HuH-7.5 (cell line): ENCODE measurements at places on chromosomes 5 and 9.
A peak's percentile ranks its signal among the peaks of the same experiment; 100 is the strongest.

GRCh38 chr9:15160673-15161072 lies 146.3 kb downstream of the TTC39B start:
- no peak for DNase-seq

DNA sequence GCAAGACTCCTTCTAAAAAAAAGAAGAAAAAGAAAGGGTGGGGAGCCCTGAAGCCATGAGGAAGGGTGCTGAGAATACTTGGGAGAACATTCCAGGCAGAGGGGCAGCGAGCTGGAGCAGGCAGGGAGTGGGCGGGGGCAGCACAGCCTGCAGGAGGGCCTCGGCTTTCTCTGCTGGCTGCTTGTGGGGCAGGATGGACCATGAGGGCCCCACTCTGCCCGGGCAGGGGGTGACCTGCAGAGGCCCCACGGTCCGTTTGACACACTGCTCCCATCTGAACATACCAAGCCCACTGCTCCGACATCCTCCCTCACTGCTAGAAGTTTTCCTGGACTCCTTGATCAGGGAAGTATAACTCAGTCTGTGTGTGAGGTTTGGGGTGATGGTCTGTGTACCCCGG lies 11.7 kb upstream of the NUP214 start:
- no peak for DNase-seq

DNA sequence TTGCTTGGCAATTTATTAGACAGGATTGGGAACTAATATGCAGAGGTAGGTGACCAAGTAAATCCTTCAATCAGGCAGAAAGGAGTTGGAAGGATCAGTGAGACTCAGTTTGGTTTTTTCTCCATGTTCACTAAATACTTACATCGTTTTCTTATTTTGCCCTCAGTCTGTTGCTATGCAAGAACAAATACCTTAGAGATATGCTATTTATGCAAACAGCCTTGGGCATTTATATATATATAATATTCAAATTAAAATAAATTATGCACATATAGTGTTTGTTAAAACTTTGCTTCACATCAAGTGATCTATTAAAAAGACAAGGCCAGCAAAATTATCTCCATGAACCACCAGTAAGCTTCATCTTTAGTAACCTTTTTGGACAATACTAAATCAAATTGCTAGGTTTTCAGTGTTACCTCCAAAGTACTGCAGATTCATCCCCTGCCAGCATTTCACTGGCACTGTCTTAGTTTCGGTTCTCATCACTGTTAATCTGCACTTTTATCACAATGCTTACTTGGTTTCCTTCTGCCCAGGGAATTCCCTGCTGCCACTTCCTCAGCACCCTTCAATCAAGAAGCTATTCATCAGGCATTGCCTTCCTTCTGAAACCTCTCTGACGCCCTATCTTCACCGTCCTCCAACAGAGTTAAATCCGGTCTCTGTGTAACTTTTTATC lies 26.0 kb upstream of the LIFR start:
- DNase-seq, result no peak

- no peak for DNase-seq
Measured at GRCh38 chr5:154213592-154213991, 23.1 kb downstream of the GALNT10 start.

DNA sequence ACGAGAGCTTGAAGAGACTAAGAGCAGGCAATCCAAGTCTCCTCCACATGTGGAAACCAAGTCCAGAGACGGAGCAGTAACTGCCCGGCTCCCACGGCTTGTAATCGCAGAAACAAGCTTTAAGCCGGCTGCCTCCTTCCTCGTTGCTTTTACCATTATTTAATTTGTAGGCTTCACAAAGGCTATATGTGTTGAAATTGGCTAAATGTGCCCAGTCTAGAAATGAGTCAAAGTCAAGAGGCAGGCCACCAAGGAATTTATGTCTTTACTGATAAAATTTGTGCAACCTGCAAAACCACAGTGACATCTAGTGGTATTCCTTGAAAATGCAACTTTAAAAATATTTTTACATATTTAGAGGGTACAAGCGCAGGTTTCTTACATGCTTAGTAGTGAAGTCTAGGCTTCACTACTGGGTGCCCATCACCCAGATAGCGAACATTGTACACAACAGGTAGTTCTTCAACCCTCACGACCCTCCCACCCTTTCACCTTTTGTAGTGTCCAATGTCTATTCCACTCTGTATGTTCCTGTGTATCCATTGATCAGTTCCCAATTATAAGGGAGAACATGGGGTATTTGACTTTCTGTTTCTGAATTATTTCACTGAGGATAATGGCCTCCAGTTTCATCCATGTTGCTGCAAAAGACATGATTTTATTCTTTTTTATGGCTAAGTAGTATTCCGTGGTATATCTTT lies 33.5 kb upstream of the EBF1 start:
- no peak for DNase-seq

GRCh38 chr5:54895816-54896341 lies 89.5 kb downstream of the ESM1 start:
- no peak for DNase-seq

GRCh38 chr9:81666123-81666522 lies 23.2 kb downstream of the TLE1 start:
- DNase-seq, result no peak

GRCh38 chr5:4907571-4907970 lies 232.6 kb upstream of the ADAMTS16 start:
- no peak for DNase-seq

GRCh38 chr5:96297290-96297689 lies 135.8 kb downstream of the PCSK1 start:
- no peak for DNase-seq

DNA sequence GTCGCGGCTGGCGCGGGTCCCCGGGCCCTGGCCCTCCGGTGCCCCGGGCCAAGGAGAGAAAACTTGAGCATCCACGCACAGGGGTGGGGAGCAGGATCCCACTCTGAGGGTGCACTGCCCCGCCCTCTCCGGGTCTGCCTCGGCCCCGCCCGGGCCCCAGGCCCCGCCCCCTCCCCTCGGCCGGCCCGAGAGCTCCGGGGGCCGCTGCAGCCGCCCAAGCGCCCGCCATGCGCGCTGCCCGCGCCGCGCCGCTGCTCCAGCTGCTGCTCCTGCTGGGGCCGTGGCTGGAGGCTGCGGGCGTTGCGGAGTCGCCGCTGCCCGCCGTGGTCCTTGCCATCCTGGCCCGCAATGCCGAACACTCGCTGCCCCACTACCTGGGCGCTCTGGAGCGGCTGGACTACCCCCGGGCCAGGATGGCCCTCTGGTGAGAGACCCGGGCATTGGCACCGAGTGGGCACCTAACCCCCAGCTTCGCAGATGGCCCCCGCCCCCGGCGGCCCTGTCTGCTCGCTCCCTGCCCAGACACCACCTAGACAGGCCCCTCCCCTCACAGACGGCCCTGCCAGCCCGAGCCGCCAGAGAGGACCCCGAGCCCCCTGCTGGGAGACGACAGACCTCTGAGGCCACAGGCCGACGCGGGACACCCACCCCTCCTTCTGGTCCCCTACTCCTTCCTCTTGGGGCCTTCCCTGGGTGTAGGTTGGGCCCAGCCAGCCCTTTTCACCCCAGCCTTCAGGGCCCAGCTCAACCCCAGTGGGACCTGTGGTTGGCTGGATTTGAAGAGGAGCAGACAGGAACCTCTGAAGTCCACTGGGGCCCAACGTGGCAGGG lies at the start of gene CERCAM:
TSS of gene CERCAM (plus strand) at position 207 of the 831 bp plus-strand sequence. CDS start at position 228, 21 bp downstream.
- DNase-seq, result peak; percentile 73

GRCh38 chr5:136080113-136080482 lies 51.3 kb downstream of the TGFBI start:
- DNase-seq, result no peak

DNA sequence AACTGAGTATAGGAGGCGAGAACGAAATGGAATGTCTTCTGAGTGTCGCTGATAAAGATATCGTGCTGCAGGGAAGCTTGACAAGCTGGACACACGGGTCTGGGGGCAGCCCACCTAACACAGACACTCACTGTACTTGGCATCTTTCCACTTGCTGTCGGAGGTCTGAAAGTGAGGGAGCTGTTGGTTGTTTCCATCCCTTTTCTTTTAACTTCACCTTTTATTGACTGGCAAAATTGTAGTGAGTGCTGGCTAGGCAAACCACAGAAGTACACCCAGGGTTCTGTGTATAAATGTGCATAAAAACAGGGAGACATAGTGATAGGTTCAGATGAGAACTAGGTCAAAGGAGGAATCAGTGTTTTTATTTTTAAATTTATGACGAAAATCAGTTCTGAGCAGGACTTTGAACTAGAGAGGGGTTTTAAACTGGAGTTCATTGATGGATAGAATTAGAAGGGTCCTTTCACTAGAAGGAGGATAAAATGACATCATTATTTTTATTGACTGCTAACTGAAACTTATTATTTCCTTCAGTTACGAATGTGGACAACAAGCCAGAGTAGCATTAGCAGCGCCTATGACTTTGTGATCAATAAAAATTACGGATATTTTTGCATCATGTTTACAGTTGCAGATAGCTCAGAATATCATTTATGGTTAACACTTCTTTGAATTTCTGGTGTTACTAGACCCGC lies 817 bp downstream of the GAPVD1 start:
- no peak for DNase-seq

DNA sequence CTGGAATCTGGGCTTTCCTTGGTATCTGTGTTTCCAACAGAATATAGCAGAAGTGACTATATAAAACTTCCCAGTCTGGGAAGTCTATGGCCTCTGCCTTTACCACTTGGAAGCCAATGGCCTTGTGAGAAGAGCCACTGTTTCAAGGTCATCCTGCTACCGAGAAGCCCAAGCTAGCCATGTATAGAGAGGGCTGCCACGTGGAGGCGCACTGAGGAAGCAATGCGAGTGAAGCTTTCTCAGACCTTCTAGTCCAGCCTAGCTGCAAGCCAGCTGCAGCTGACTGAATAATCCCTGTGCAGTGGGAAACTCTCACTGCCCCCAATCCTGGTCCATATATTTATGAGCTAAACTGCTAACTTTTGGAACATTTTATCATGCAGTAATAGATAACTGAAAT lies 661.8 kb upstream of the RIOK2 start:
- no peak for DNase-seq

- no peak for DNase-seq
Measured at GRCh38 chr5:75331-76320, 16.3 kb upstream of the PLEKHG4B start.

DNA sequence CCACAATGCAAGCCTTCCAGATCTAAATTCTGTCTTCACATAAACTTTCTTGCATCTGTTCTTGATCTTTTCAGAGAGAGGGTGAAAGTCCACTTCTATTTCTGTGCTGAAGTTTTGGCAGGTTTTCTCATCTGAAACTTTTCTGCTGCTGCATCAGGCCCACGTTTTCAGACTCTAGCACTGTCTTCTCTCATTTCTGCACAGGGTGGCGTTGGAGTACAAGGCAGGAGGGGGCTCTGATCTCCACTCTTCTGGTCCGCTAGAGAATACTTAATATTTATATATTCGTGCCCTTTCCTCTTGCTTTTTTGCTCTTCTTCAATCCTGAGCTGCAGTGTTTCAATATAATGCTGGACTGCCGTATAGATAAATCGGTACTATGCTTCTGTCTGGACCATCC lies 204.0 kb upstream of the PRDM9 start:
- DNase-seq, result no peak

GRCh38 chr9:137193771-137194170 lies 5.3 kb downstream of the SSNA1 start:
- DNase-seq, result no peak

- no peak for DNase-seq
Measured at GRCh38 chr9:120264528-120264927, 315.4 kb downstream of the CDK5RAP2 start.

DNA sequence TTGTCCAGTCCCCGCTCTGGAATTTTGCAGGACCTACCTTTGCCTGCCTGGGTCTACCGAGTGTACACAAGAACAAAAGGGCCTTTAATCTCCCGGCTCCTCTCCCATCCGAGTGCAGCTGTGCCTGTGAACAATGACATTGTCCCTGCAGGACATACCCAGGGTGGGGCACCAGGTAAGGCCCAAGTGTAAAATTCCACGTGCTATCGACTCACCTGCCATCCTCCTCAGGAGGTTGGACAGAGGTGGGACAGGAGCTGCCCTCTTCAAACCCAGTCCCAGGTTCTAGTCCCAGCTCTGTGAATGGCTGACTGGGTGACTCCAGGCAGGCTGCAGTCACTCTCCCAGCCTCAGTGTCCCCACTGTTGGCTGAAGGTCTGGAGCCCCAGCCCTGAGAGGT lies 159.6 kb upstream of the ALDH1B1 start:
- no peak for DNase-seq

GRCh38 chr9:101639311-101639710 lies 44.5 kb upstream of the PPP3R2 start:
- DNase-seq, result no peak

GRCh38 chr9:84447305-84447704 lies 106.7 kb upstream of the SLC28A3 start:
- DNase-seq, result no peak

DNA sequence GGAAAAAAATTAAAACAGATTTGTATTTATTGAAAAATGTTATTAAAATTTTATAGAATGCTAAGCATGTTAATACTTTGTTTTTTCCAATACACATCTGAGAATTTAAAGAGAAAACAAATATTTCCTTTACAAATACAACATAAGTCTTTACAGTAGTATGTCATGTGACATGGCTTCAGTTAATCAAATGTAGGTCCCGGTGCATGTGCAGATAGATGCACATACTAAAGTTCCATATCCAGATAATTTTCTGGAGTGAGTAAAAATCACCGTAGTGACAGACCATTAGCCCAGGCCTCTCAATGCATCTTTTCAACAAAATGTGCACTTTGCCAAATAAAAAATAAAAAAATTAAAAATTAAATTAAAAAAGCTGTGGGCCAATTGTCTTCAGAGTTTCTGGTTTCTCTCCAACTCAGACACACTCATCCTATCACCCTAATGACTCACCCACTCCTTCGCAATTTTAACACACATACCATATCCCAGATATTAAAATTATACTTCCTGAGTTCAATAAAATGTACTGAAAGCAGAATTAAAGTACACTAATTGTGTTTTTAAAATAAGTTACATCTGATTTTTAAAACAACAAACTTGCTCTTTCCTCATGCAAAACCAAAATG lies 508.1 kb downstream of the NR2F1-AS1 start:
- no peak for DNase-seq

- DNase-seq, result no peak
Measured at GRCh38 chr5:151047814-151048425, 27.5 kb downstream of the GPX3 start.

GRCh38 chr9:106600955-106601560 lies 261.9 kb upstream of the ZNF462 start:
- no peak for DNase-seq

DNA sequence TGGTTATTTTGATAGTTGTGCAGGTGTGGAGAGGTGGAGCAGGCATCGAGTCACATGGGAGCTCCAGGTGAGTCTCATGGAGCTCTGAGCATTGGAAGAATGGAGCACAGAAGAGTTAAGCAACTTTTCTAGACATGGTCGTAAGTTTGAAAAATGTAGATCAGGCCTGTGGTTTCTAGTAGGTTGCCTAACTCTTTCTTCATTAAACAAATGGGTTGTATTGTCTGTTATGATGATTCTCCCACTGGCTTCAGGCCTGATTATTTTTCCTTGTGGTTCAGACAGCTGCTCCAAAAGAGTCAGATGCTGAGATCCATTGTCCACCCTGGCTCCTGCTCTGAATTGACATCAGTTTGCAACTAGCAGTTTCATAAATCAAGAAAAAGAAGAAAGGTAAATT lies 80.3 kb upstream of the RPS23 start:
- no peak for DNase-seq
